ENCODE measurements at places on chromosomes 5 and 9.

DNA sequence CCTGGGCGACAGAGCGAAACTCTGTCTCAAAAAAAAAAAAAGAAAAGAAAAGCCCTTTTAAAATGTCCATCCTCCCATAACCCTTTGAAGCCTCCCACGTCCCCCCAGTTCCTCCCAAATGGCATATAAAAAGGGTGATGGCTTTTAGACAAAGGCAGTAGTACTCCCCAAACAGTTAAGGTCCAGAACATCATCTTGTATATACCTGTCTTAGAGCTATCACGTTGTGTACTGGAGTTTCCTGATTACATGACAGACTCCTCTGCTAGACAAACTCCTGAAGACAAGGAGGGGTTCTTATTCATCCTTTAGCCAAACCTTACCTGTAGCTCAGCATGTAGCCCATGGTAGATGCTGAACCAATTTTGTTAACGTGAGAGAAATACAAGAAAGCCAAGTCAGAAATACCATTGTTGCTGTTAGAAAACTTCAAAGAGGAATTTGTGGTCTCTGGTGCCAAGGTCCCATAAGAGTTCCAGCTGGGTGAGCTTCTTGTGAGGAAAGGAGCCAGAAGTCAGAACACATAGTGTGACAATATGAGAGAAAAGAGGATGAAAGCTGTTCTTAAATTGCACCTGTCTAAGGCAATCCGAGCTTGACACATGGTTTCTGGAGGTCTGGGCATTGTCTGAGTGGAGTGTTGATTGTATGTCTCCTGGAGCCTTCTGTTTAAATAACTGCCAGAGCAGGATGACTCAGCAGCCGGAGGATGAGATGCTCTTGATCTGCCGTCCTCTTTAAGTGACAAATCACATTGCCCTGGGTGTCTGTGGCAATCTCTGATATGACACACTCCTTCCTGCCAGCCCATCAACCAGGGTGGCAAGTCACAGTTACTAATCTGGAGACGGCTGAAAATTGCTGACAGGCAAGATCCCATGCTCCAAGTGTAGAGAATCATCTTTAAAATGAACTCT is 69.1 kb downstream of the ARRDC3 start:
- DNase-seq, result peak; percentile 91

DNA sequence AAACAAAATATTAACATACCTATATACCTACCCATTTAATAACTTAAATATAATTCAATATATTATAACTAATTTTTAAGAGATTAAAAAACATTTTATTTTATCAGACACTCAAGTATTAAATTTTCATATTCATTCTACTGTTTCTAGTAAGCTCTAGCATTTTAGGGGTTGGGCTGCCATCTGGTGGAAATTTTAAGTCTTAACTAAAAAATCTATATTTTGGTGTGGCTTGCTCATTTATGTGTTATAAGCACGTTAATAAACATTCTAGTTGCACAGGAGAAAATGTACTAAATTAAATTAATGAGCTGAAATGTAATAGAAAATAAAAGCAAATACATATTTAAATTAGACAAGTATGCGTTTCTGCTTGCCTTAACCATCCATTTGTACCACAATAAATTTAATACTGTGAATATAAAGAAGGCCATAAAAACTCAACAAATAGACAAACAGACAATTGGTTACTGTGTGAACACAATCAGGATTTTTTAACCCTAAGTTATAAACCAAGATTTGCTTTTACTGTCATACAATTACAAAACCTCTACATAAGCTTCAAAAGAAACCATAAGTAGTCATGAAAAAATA is 1728.3 kb upstream of the CDH9 start:
- DNase-seq, result no peak

GRCh38 chr9:88049677-88050307 is 75.5 kb upstream of the CDK20 start:
- DNase-seq, result no peak

- no peak for DNase-seq
Observed at GRCh38 chr9:127183814-127184582, 61.6 kb upstream of the ANGPTL2 start.

DNA sequence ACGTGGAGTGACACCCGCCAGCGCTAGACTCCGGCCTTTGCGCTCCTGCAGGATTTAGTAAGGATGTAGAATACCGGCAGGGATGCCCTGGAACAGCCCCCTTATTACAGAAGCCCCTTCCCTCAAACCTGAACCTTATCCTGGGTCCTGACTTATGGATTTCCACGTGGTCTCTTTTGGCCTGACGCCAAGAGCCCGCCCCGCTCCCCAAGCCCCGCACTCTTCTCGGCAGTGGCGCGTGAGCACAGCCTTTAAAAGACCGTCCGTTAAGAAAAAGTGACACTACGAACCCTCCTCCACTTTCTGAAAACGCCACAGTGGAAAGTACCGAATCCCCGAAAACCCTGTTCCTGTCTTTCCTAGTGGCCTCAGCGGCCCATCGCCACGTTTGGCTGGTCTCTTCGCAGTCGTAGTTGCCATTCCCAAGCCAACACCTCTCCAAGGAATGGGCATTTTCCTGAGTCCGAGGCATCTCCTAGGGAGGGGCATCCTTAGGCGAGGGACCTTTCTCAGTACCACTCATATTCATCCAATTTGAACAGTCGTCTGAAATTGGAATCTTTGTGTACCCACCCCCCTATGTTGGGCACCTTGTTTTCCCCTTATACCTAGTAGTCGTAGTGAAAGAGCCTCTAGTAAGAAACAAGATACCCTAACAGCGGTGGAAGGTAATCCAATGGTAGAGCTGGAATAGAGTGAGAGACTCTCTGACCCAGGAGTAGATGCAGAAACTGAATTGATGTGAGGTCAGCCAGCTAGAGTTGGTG is 732 bp upstream of the MCIDAS start:
- DNase-seq, result no peak

Data from CD4-positive, alpha-beta T cell treated with Interleukin-6 at 100 ng/mL for 8 hours (primary cell).